ENCODE measurements at places on chromosomes 1 and 21.

DNA sequence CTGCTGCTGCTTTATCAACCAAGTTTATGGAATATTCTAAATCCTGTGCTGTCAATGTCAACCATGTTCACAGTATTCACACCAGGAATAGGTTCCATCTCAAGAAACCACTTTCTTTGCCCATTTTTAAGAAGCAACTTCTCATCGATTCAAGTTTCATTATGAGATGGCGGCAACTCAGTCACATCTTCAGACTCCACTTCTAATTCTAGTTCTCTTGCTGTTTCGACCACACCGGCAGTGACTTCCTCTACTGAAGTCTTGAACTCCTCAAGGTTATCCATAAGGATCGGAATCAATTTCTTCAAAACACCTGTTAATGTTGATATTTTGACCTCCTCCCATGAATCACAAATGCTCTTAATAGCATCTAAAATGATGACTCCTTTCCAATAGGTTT lies 39.7 kb upstream of the IFNLR1 start:
- no peak for DNase-seq

DNA sequence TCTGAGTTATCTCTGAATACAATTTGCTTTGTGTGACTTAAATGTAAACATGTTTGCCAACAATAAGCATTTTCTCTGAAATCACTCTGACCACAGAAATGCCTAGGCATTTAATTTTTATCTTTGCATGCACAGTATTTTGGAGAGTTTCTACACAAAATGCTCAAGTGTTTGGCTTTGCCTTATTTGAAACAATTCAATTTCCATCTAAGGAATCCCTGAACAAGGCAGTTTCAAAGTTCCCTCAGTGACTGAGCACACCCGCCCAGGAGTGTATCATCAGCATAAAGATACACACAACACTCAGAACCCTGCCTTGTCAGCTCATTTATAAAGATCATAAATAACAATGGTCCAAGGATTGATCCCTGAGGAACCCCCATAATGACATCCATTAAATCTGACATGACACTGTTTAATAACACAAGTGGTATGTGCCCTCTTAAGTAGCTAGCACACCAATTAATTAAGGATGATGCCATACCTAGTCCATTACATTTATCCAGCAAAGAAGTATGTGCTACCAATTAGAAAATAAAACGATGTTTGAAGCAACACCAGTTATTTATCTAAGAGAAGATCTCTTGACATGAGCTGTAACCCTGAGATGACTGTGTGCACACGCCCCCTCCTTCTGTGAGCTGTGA lies 585.8 kb downstream of the ADGRL2 start:
- no peak for DNase-seq

- DNase-seq: peak; percentile 40
These were observed 150.6 kb upstream of the ZC3H12A start for GRCh38 chr1:37323486-37324377.

GRCh38 chr1:233614173-233614742 lies 352 bp downstream of the KCNK1 start:
- peak; percentile 24 for DNase-seq

DNA sequence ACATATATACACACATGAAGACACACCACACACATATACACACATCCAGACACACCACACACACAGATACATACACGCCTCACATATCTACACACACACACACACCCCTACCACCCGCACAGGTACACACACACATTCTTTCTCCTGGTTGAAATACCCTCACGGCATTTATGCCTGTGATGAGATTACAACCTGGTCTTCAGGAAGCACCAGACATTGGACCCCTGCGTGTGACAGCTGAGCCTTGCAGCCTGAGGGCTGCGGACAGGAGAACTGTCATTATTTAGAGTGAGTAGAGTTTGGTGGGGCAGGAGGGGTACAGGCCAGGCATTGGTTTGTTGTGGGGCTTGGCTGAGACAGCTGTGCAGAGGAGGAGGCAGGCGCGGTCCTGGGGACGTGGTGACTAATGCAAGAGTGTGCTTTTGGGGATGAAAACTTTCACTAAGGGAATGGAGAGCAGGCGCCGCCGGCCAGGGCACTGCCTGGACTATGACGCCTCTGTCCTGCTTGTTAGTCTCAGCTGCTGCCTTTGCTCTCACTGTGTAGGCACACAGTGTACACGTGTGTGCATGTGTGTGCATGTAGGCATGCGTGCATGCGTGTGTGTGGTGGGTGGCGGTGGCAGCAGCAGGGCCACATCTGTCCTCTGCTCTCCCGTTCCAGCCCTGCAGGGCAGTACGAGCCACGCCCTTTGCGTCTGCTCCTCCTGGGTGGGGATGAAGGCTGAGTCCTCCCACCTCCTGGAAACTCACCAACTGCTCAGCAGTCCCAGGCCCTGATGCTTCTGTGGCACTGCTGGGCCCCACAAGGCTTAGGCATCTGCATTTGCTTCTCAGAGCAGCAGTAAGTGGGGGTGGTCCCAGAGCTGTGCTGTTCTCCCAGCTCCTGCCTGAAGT lies 57.6 kb downstream of the SPSB1 start:
- peak; percentile 29 for DNase-seq

Measured in H54 (cell line).